ENCODE measurements at places on chromosomes 7 and 10.

GRCh38 chr10:104406715-104407650 lies 53.4 kb downstream of the CFAP58 start:
- no peak for DNase-seq

- DNase-seq = no peak
Observed at GRCh38 chr7:105887569-105888189, 11.3 kb upstream of the ATXN7L1 start.

- no peak for DNase-seq
Observed at GRCh38 chr10:34748767-34749166, 66.3 kb downstream of the PARD3 start.

GRCh38 chr10:48444266-48444665 lies 137.8 kb downstream of the MAPK8 start:
- no peak for DNase-seq

DNA sequence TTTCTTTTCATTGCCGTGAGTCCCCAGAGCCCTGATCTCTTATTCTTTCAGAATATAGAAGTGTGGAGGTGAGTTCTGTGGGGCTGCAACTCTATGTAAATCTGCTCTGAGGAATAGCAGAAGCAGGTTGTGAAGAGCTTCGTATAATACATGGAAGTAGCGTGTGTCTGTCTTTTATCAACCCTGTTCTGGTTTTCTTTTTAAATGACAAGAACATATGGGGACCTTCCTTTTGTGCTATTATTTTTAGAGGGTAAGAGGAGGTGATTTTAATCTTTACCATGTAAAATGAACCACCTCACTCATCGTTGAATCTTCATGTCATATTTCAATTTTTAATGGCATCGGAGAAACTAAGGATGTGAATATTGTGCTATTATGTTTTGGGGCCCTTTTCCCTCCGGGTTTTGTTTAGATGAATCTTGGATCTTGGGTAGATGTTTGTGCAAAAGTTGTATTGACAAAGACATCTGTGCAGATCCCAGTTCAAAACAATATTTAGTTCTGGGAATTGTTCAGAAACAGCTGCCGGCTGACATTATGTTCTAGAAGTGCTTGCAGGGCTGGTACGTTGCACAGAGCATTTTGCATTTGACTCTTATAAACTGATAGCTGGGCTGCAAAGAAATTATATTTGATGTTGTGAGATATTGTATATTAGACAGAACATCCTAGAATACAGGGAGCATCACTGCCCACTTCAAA lies 46.7 kb downstream of the PLXDC2 start:
- DNase-seq = no peak

- DNase-seq = no peak
Observed at GRCh38 chr10:111989136-111989911, 194.2 kb downstream of the GPAM start.

- DNase-seq = peak; percentile 11
Observed at GRCh38 chr10:6543431-6544005, 36.6 kb downstream of the PRKCQ start.

- DNase-seq = no peak
Observed at GRCh38 chr10:120457431-120458172, 575 bp downstream of the PLPP4 start.

DNA sequence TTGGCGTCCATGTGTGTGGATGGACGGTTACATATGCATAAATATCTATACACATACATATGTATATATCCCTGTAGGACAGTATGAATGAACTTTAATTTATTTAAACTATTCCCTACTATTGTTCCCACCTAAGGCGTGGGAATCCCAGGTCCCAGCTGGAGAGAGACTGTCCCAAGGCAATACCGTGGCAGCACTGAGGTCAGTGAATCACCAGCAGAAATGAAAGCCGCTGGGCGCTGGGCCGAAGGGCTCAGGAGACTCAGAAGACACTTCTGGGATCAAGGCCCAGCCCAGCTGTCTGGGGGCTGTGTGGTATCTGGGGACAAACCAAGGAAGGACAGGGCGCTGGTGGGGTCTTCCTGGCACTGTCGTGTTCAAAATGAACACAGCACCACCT lies 49.6 kb upstream of the MYL10 start:
- DNase-seq = no peak

DNA sequence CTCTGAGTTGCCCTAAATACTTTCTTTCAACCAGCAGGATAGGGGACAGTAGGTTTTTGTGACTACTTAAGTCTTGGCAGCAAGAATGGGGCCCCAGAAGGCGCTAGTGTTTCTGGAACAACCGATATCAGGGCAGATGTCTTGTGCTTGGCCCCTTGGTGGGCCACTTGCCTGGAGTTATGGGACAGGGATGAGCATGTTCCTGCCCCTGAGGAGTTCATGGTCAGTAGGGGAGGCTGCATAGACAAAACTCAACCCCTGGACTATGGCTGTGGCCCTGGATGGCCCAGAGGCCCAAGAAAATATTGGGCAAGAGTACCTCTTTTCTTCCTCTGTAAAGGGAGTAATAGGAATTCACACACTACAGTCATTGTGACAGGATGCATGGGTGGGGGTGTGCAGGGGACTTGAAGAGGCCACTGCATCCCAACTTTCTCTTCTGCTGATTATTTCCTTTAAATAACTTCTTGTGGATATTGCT lies 57.7 kb upstream of the IGFBP3 start:
- no peak for DNase-seq

- DNase-seq = no peak
Observed at GRCh38 chr7:85471740-85472139, 284.9 kb upstream of the SEMA3D start.
